ENCODE measurements at places on chromosomes 5 and 9.

GRCh38 chr9:69671879-69672595, at the start of gene APBA1:
TSS of gene APBA1 (minus strand) at chr9:69672371.
- peak; percentile 39 for DNase-seq

GRCh38 chr5:149410721-149411432, 31.8 kb upstream of the IL17B start:
- no peak for DNase-seq

DNA sequence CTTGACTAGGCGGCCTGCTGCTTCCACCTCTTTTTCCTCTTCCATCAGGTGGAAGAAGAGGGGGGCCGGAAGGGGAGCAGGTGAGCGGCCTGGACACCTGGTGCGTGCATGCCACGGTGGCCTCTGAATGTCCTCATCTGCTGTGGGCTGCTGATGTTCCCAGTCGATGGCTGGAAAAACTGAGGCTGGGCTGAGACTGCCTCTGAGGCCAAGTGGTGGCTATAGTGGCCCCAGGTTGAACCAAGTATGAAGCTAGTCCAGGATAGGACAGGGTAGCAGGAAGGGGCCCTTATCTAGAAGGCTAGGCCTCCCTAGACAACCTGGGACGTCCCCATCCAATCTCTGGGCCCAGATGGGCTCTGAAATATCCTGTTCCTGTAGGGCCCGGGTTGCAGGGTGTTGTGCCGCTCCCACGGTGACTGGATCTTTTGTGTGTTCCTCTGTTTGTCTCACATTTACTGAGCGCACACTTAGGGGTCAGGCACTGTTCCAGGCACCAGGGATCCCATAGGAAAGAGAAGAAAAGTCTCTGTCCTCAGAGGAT, 753 bp upstream of the NR5A1 start:
- DNase-seq = no peak

DNA sequence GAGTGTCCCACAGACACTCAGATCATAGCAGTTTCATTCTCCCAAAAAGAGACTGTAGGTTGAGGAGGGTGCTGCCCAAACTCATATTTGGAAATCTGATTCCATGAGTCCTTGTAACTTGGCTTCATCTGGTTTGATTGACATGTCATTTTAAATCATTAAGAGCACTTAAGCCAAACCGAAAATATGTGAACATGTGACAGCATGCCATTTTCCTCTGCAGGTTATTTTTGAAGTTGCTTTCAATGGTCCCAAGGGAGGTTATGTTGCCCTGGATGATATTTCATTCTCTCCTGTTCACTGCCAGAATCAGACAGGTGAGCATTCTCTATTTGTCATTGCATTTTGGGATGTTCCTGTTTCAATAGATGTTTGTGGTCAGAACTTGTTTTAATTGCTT, 87.6 kb downstream of the MAMDC2 start:
- DNase-seq = no peak

DNA sequence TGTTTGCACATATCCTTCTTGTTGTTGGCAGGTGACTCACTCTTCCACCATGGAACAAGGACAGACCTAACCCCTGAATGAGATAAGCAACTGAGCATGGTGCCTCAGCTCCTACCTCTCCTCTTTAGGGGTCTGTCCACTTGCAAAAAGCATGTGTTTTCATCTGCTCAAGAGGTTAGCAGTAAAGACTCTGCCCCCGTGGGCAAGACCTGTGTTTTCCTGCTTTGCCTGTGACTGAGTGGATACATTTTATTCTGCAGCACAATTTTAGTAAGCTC, 111.0 kb upstream of the LIFR start:
- DNase-seq = no peak

DNA sequence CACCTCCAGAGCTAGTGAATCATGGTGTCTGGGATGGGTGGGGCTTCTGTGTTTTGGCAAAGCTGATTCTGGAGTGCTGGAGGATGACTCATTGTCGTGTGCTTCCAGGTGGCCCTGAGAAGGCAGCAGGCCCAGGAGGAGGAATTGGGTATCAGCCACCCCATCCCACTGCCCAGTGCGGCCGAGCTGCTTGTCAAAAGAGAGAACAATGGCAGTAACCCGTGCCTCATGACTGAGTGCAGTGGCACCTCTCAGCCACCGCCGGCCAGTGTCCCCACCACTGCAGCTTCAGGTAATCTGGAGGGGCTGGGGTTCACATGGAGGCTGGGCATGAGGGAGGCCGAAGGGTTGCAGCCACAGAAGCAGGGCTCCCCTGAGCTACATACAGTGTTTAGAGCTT, 5.4 kb downstream of the DMRT1 start:
- DNase-seq = no peak

- DNase-seq = no peak
These were observed 3.4 kb downstream of the HAND1 start for GRCh38 chr5:154474396-154475334.

GRCh38 chr5:43063721-43064171, 23.6 kb upstream of the ANXA2R start:
- DNase-seq = no peak

DNA sequence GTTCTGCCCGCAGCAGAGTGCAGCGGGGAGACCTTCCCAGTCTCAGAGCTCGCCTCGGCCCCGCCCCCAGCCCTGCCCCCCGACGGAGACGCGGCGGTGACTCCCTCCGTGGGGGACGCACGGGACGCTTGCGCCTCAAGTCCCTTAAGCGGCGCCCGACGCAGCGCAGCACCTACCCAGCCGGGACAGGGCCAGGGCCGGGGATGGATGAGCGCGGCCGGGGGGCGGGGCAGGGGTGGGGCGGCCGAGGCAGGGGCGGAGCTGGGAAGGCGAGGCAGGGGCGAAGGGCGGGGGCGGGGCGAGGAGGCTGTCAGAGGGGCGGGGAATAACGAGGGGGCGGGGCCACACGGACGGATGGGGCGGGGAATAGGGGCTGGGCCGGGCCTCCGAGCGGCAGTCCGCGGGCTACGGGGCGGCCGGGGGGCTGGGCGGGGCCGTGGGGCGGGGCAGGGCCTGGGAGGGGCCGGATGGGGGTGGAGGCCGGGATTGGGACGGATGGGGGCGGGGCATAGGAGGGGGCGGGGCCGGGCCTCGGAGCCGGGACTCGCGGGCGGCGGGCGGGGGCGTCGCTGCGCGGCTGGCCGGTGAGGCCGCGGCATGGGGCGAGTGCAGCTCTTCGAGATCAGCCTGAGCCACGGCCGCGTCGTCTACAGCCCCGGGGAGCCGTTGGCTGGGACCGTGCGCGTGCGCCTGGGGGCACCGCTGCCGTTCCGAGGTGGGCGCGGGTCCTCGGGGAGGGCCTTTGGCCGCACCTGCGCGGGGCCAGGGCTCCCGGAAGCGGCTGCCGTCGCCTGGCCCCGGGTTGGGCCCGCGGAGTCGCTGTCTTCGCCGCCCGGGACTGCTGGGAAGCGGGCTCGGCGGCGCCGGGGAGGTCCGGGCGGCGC, at the start of gene ARRDC1:
TSS of gene ARRDC1 (plus strand) at position 566 of the 884 bp plus-strand sequence. CDS start at position 598, 32 bp downstream.
- peak; percentile 92 for DNase-seq

DNA sequence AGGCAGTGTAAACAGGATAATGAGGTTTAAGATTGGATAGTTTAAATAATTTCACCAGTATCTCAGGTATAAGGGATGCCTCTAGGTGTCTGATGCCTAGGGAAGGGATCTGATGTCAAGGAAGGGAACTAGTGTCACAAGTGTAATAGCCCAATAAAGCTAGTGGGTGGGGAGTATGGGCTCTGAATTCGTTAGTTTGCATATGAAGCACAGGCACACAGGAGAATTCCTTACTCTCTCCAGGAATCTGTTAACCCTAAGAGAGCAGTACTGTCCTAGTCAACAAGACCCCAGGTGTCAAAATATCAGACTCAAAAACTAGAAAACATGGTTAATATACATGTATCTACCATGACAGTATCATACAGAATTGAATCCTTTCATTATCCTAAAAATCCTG, 352.5 kb upstream of the CYLC2 start:
- DNase-seq = no peak

DNA sequence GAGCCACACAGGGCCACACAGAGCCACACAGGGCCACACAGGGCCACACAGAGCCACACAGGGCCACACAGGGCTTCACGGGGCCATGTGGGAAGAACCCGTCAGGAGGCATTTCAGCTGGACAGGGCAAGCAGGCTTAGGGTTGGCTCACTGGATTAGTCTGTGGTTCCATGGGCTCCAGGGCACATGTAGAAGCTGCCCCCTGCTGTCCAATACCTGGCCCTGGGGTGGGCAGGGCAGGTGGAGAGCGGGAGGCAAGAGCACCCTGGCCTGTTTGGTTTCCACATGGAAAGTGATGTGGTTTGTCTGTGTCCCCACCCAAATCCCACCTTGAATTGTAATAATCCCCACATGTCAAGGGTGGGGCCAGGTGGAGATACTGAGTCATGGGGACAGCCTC, 16.4 kb upstream of the LPCAT1 start:
- no peak for DNase-seq

DNA sequence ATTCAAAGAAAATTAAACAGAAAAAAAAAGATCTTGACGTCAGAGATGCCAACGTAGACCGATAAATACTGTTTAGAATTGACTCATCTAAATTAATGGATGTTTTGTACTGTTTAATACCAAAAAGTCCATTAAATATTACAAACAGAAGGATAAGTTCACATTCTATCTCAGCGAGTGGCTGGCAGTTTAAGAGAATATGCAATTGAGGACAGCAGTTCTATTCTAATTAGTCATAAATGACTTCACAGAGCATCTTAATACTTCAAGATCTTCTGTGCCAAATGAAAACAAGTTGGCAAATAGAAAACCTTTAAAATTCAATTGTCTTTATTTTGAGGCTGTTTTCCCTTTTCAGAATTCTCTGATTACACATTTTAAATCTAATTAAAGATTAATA, 326.6 kb upstream of the NREP start:
- no peak for DNase-seq

GRCh38 chr9:121226175-121226574, 24.5 kb upstream of the RAB14 start:
- no peak for DNase-seq

- DNase-seq = no peak
These were observed 859.1 kb downstream of the MAT2B start for GRCh38 chr5:164364237-164365208.

DNA sequence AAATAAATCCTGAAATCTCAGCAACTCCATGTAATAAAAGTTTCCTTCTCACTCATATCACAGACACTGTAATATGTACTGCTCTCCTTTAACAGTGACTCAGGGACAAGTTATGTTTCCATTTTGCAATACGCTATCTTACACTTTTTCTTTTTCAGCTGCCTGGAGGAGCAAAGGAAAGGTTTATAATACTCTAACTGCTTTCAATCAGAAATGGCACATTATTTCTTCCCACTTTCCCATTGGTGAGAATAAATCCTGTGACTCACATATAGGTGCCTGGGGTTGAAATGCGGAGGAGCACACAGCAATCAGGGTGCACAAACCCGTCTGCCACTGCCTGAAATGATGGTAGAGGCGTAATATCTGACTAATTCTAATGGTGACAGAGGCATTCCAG, 186.6 kb downstream of the HINT1 start:
- no peak for DNase-seq

GRCh38 chr5:67333171-67333570, 136.6 kb upstream of the CD180 start:
- DNase-seq = no peak

DNA sequence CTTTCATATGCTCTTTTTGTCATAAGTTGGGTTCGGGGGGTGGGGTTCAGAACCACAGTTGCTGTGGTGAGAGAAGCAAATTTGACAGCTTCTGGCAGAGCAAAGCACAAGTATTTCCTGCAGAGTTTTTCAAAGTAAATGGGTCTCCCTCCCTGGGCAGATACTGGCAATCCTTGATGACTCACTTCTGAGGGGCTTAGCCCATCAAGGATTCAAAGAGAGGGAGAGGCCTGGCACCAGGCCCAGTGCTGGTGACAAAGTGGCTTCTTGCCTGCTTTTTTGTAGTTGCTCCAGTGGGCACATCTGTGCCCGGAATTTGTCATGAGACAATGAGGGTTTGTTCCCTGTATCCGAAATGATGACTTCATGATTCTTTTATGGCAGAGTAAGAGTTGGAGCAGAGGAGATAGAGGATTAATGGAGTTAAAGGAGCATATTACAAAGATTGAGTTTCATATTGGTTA, 46.6 kb upstream of the TNC start:
- DNase-seq = no peak

DNA sequence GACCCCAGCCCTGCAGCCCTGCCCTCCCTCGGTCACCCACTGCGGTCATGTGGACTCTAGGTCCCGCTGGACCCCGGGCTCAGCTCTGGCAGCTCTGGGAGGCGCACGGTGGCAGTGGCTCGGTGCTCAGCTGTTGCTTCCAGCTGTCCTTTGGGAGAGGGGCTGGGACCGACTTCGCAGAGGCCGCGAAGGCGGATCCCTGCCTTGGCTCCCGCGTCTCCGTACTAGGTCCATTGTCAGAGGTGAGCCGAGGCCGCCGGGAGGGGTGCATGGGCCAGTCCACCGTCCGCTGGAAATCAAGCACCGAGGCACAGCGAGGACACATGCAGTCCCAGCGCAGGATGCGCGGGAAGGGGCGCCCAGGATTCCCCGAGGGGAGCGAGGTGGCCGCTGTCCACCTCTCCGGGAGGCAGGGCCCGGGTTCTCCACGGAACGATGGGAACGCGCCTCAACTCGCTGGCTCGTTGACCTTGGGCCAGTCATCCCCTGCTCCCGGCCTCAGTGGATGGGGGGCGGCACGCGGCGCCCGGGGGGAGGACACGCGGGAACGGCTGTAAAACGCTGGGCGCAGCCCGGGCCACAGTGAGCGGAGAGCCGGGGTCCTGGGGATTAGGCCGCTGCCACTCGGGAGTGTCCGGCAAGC, 732 bp downstream of the GBGT1 start:
- no peak for DNase-seq

GRCh38 chr5:7396713-7397454, 946 bp downstream of the ADCY2 start:
- DNase-seq = no peak

GRCh38 chr5:134525683-134526482, 413 bp downstream of the JADE2 start:
- peak; percentile 70 for DNase-seq

- no peak for DNase-seq
These were observed 89.1 kb downstream of the CRB2 start for GRCh38 chr9:123445116-123445515.

GRCh38 chr9:89640361-89640760, 35.5 kb downstream of the GADD45G start:
- DNase-seq = no peak

GRCh38 chr9:757246-757881, 84.1 kb upstream of the DMRT1 start:
- DNase-seq = no peak
